Brain (organoid and tissue), 16 donors: ENCODE measurements at places on chromosomes 1 and 21.

DNA sequence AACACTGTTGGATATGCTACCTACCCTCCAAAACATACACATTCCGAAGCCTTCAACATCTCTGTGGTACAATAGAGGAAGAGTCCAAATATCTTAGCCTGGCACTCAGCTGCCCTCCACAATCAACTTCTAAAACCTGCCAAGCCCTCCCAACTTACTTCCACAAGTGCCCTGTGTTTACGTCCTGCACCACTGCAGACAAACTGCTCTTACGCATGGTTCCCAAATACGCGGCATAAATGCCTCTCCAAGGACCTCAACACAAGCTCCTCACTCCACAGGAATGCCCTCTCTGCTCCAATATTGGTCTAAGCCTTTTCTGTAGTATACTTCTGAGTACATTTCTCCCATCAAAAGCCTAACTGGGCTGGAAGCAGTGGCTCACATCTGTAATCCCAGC, 6.8 kb downstream of the AK2 start:
- no peak for DNase-seq

GRCh38 chr1:216261631-216262030, 161.6 kb downstream of the USH2A start:
- no peak for DNase-seq

DNA sequence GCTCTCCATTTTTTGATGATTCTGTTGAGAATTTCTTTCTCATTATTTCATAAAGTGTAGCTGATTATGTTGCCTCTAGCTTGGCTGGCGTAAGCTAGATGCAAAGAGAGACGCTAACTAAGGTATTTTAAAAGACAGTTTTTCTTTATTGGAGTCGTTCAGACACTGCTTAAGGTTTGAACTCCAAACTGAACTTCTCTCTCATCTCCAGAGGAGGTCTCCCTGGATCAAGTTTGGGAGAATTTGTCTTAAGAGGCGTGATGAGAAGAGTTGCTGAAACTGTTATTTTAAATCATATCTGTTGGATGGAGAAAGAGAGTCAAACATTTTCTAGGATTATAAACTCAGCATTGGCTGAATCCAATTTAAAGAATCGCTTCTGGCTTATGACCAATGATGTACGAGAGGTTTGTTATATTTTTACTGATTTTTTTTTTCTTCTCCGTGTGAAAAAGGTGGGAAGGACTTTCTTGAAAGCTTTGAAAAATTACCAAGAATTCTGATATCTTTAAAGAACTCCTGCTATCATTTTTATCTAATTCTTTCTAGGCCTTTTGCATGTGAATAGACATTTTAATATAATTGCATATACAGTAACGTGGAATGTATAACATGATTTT, 34.0 kb downstream of the MAP3K7CL start:
- DNase-seq: peak; percentile 70

DNA sequence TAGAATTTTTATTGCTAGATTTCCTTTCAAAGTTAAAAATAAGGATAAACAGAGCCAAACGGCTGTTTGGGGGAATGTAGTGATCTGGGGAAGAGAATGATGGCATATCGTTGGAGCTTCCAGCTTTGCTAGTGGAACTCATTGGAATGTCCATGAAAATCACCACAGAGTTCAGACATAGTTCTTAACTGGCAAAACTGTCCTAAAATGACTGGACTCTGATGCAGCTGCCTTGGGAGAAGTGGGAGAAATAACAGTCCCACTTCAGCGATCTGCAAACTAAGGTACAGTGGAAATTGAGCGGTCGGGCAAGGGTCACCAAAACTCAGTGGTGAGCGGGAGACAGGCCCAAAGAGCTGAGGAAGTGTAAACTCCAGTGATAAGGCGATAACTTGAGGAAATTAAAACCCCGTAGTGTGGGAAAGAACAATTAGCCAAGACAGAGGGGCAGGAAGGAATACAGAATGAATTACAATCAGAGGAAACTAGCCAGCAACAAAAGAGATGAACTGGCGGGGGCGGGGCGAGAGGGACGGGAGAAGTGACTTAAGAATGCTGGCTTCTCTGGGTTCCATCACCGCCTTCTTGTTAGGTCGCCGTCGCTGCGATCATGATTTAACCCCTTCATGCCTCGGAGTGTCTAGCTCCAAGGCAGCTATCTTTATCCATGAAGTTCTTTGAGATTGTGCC, 89.8 kb upstream of the ARHGAP29 start:
- DNase-seq: no peak

DNA sequence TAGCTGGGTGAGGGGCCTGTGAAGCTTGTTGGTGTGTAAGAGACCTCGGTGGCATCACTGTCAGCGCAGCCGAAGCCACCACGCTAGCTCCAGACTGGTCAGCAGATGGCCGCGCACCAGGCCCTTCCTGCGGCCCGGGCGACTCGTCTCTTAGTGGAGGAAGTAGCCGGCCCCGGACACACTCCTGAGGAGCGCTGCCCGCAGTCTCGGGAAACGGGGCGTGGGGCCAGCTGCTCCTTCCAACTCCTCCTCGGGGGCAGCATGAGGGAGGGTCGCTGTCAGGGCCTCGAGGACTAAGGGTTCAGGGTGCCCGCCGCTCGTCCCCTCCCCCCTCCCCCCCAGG, 20.4 kb downstream of the H3-3A start:
- peak; percentile 23 for DNase-seq

DNA sequence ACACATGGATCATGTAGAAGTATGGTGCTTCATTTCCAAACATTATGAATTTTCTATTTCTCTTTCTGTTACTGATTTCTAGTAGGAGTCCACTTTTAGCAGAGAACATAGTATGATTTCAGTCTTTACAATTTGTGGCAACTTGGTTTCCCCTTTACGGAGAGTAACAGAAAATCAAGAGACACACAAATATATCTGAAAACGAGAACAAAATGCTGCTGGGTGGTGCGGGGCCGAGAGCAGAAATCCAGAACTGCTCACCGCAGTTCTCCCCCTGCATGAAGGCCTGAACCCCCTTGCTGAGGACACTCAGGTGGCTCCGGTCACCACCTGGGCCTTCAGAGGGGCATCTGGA, 94.5 kb upstream of the FMN2 start:
- DNase-seq: no peak

GRCh38 chr1:45679123-45679522, 7.2 kb downstream of the GPBP1L1 start:
- DNase-seq: no peak

DNA sequence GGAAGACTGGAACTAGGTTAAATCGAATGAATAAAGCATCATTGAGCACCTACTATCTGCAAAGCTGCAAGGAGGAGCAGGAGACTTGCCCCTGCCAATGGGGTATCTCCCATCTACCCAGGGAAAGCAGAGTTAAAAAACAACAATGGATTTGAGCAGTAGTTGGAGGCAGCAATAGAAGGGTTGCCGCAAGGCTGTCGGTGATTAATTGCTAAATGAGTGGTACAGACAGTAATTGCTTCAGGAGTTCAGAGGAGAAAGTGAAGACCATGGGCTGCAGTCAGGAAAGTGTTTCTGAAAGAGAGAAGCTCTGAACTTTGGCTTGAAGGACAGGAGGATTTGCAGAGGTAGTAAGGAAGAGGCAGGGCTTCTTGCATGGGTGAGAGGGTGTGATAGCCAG, 152.9 kb downstream of the ACTL8 start:
- no peak for DNase-seq

DNA sequence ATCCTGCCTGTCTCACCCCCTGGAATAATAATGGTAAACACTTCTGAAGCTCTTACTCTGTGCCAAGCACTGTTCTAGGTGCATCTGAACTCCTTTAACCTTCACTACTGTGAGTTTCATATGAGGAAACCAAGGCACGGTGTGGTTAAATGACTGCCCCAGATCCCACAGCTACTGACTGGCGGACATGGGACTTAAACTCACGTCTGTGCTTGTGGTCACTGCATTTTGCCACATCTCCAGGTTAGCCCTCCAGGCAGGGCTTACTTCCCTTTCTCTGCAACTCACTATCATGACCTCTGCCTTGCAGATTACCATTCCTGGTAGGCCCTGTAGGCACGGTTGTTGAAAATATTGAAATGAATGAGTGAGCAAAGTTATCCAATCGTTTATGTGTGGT, 83.4 kb downstream of the ADSS2 start:
- no peak for DNase-seq

GRCh38 chr1:54011316-54012007, 6.5 kb downstream of the LDLRAD1 start:
- DNase-seq: no peak

GRCh38 chr1:176880955-176881595, 283.4 kb downstream of the ASTN1 start:
- peak; percentile 70 for DNase-seq

DNA sequence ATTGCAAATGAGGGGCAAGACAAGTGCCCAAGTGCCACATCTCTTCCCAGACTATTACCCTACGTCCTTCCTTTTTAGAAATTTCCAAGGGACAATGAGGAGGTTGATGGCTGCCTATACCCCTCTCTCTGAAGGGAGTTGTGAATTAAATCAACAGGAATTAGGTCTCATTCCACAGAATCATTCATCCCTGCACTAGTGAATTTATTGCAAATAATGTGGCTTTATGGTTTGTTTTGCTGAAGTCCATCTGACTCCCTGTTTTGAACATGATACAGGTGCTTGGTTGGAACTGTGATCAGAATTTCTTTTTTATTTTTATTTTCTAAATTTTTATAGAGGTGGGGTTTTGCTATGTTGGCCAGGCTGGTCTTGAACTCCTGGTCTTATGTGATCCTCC, 34.3 kb upstream of the THEM4 start:
- DNase-seq: no peak

GRCh38 chr1:97943354-97943753, 22.5 kb upstream of the DPYD start:
- no peak for DNase-seq

DNA sequence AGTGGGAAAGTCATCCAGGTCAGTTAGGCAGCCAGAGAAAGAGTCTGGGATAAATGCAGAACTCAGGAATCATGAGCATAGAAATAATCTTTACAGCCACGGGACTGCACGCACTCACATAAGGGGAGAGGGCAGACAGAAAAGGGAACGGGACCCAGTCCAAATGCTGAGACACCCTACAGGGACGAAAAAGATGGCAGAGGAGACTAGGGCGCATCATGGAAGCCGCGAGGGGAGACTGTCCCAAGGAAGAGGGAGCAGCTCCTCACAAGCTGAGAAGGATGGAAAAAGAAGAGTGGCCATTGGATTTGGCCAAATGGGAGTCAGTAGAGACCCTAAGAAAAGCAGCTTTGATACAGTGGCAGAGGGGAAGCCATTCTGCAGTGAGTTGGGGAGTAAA, 102.9 kb upstream of the TLR5 start:
- DNase-seq: no peak

DNA sequence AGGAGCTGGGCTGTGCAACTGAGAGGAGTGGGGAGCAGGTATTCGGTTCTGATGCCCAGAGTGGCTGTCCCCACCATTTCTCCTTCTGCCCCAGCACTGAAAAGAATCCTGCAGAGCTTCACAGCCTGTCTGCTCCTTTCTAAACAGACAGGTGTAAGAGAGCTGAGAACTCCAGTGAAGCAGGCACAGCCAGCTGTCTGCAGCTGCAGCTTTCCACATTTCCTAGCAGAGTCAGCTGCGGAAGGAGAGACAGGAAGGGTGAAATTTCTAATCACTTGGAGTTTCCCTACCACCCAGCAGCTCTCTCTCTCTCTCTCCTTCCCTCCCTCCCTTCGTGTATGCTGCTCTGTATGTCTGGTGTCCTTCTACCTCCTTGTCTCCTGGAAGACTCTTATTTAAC, 40.5 kb upstream of the GJB5 start:
- no peak for DNase-seq

- DNase-seq: no peak
Observed at GRCh38 chr1:161913482-161914140, 110.1 kb downstream of the OLFML2B start.

GRCh38 chr1:47738560-47739182, 258.5 kb downstream of the TRABD2B start:
- peak; percentile 71 for DNase-seq

DNA sequence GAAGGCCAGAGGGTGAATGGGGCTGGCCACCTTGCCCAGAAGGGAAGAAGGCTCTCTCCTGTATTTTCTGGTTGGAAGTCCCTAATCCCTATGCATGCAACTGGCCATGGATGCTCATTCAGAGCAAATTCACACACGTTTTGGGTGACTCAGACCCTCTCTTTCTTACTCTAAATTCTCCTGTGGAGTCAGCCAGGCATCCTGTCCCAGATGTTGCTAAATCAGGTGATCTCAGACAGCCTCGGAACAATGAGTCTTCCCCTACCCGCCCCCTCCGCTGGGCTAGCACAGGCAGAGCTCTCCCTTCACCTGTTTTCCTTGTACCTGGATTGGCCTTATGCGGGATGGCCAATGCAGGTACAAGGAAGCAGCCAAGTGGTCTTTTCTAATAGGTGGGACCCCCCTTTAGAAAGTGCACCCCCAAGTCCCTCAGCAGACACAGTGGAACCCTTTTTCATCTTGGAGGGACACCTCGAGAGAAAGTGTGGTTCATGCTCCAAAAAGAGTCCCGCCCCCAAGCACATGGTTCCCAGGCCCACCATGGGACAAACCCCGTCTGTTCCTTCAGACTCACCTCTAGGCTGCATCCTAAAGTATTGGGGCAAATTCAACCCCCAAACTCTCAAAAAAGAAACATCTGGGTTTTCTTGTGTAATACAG, 8.6 kb downstream of the S100A6 start:
- no peak for DNase-seq

GRCh38 chr1:36522461-36523229, 39.9 kb upstream of the CSF3R start:
- DNase-seq: no peak

GRCh38 chr1:245873883-245874671, 633.0 kb downstream of the SMYD3 start:
- DNase-seq: no peak

- DNase-seq: peak; percentile 26
Observed at GRCh38 chr1:45009956-45010854, 919 bp downstream of the HECTD3 start.

- DNase-seq: no peak
Observed at GRCh38 chr1:192506741-192507155, 68.8 kb upstream of the RGS1 start.

GRCh38 chr1:178531887-178532286, 19.0 kb downstream of the TEX35 start:
- DNase-seq: no peak

- DNase-seq: no peak
Observed at GRCh38 chr1:51691920-51692319, 75.0 kb downstream of the OSBPL9 start.

DNA sequence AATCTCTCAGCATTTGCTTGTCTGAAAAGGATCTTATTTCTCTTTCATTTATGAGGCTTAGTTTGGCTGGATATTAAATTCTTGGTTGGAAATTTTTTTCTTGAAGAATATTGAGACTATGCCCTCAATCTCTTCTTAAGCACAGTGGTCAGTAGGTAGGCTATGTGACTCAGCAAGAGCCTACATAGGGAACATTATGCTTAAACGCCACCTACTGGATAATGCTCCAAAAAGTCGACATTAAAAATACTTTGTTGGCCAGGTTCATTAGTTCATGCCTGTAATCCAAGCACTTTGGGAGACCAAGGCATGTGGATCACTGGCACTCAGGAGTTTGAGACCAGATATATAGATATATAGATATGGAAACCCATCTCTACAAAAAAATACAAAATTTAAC, 678.0 kb upstream of the USP24 start:
- DNase-seq: no peak
